ENCODE measurements at places on chromosomes 1 and 21.

DNA sequence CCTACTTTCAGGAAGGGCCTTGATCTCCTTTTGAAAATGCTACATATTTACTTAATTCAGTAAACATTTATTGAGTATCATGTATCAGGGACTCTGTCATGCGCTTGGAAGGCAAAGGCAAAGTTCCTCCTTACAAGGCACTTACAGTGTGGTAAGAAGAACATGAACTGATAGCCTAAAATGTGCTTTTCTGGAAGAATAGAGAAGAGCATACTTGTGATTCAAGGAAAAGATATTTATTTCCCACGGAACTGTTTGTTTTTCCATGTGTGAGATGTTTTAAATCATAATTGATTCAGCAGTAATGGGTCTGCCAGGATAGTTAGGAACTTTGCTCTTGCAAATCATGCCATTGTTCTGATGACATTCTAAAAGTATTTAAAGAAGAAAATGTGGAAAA, 110.1 kb upstream of the ZNHIT6 start:
- DNase-seq, result no peak

GRCh38 chr21:44518686-44519085, 21.3 kb downstream of the KRTAP10-1 start:
- no peak for DNase-seq

GRCh38 chr1:46219551-46220520, 16.7 kb downstream of the LURAP1 start:
- no peak for DNase-seq

- DNase-seq, result no peak
These were observed 1.4 kb upstream of the BCL10 start for GRCh38 chr1:85277802-85278201.

- DNase-seq, result no peak
These were observed 685.0 kb downstream of the ADGRL2 start for GRCh38 chr1:82485591-82486369.

GRCh38 chr1:185474440-185475149, 157.6 kb upstream of the IVNS1ABP start:
- DNase-seq, result no peak

DNA sequence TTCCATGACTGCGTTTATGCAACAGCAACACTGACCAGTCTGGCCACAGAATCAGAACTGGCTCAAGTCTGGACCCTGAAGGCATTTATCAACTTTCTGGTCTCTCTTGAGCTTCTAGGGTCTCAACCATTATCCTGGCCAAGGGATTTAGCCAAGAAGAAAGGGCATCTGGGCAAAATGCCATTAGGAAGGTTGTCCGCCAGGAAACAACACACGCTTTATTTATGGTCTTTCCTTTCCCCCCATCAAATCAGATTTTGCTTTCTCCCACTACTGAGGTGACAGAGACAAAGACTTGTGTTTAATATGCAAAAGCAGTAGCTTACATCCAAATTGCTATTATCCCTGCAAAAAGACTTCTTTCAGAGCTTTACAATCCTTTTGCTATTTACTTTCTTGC, 81.6 kb upstream of the PPP2R5A start:
- DNase-seq, result no peak

- DNase-seq, result no peak
These were observed 467.4 kb downstream of the COL11A1 start for GRCh38 chr1:102640872-102641271.

- no peak for DNase-seq
These were observed 59.0 kb downstream of the RUSC1 start for GRCh38 chr1:155379631-155380090.

- DNase-seq, result no peak
These were observed 247.6 kb upstream of the PBX1 start for GRCh38 chr1:164311377-164311776.

DNA sequence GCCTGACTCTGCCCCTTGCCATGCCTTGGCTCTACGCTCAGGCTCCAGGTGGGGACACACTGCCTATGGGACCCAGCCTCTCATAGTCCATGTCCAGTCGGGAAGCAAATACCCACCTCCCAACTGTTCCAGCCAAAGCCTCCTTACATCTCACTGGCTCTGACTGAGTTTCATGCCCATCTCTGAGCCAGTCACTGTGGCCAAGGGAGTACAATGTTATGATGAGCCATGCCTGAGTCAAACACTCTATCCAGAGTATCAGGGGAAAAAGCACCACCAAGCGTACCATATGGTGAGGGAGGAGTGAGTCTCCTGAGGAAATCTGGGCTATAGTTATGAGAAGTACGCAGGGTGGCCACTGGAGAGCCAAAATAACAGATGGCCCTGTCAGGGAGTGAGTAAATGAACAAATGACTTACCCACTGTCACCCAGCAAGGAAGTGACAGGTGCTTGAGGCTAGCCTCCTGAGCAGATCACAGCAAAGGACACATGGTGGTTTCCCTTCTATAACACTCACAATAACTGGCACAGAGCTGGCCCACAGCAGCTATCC, 236.6 kb upstream of the GJB5 start:
- DNase-seq, result no peak

DNA sequence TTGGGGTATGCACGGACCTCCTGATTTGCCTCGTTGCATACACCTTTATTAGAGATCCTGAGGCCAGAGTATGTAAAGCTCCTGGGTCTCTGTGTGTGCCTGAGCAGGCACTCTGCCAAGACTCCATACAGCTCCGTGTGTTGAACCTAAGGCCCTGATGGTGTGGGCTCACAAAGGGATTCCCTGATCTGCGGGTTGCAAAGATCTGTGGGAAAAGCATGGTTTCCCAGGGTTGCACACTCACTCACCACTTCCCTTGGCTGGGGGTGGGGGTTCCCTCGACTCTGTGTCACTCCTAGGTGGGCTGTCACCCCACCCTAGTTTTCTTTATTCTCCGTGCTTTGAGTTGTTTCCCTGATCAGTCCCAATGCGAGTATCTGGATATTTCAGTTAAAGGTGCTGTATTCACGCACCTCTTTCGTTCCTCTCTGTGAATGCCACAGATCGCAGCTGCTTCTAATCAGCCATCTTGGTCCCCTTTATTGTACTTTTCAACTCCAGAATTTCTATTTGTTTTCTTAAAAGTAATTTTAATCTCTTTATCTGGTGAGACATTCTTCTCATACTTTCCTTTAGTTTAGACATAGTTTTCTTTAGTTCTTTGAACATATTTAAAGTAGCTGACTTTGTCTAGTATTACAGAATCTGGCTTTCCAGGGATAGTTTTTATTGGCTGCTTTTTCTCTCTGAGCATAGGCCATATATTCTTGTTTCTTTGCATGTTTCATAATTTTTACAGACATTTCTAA, 39.0 kb upstream of the F3 start:
- DNase-seq, result no peak

GRCh38 chr1:86477682-86478081, 9.0 kb downstream of the CLCA1 start:
- DNase-seq, result no peak

DNA sequence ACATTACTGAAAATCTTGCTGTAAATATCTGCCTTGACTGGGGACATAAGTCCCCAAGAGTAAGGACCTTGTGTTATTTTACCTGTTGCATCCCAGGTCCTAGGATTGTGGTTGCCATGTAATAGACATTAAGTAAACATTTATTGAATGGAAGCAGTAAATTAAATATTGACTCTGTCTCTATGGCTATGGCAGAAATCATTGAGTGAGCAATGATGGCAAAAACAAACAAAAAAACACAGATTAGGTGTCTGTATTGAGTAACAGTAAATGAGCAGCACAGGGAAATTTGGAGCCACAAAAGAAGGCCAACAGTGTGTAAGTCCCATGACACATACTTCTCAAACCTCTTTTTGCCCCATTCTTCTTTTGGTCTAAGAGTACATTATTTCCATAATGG, 240.4 kb downstream of the NFIA start:
- DNase-seq, result no peak

DNA sequence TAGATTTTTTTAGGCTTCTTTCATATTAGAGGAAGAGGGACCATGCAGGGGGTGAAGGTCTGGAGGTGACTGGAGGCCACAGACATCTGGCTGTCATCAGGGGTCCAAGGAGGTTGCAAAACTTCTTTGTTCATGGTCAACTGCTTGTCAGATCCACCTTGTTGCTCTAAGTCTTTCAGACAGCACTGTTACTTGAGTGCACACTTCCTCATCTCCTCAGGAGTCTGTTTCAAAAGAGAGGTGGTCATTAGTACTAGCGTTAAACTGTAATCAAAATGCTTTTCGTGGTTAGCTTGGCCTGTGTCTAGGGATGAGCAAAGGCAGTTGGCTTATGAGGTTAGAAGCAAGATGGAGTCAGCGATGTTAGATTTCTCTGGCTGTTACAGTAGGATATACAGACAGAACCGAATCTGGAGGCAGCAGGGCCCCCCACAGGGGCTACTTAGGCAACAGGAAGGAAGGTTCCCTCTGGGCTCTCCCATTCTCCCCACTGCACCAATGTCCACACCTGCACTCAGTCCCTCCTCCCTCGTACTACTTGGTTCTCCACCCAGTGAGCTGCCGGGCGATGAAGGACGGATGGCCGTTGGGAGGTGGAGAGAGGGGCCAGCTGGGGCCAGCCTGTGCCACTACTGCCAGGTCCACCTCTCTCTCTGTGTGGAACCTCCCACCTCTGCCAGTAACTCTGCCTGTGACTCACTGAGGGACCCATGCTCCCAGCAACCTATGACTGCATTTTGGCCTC, 57.2 kb downstream of the TOR1AIP2 start:
- DNase-seq, result no peak

DNA sequence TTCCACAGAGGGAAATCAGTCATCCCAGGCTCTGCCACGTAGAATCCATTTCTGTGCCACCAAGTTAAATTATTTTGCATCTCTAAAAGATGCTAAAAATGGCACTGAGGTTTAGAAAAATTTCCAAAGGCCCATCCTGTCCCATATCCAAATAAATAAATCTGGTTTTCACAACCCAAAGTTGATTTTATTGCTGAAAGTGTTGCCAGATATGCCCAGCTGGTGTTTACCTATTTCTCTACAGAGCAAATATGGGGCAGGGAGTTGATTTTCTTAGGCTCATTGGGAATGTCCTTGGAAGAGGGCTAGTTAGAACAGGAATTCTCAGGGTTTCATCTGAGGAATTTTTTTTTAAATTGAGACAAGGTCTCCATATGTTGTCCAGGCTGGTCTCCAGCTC, 19.0 kb downstream of the MAP1LC3C start:
- no peak for DNase-seq

DNA sequence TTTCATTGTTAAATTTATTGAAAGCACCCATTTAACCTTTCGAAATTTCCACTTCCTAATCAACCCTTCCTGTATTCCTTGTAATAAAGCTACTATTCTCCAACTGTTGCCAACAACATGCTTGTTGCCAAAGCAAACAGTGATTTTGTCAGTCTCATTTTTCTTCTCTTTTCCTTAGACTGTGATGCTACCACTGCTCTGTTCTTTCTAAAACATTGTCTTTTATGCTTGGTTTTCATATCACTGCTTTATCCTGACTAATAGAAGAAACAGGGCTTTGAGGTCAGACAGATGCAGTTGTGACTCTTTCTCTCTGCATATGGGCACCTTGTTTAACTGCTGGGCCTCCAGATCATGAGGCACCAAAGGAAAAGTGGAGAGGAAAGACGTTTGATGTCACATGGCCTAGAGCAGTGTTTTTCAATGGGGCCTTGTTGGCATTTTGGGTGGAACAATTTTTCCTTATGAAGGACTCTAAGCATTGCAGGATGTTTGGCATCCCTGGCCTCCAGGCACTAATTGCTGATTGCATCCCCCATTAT, 56.1 kb downstream of the HMCN1 start:
- no peak for DNase-seq

- no peak for DNase-seq
These were observed 17.0 kb downstream of the TNNT2 start for GRCh38 chr1:201360486-201360885.

DNA sequence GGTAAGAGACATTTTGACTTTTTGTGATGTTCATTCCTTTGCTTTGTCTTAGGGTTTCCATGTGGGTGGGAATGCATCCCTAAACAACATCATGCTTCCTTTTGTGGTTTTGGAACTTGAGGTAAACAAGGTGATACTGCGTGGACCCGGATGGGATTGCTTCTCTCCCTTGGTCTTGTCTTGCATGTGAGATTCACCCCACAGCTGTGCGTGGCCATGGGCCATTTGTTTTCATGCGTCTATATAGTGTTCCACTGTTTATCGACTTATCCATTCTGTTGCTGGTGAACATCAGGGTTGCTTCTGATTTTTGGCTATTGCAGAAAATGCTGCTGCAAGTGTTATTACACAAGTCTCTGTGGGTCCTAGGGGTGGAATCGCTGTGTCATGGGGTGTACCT, 21.1 kb downstream of the CRYAA start:
- DNase-seq, result no peak

DNA sequence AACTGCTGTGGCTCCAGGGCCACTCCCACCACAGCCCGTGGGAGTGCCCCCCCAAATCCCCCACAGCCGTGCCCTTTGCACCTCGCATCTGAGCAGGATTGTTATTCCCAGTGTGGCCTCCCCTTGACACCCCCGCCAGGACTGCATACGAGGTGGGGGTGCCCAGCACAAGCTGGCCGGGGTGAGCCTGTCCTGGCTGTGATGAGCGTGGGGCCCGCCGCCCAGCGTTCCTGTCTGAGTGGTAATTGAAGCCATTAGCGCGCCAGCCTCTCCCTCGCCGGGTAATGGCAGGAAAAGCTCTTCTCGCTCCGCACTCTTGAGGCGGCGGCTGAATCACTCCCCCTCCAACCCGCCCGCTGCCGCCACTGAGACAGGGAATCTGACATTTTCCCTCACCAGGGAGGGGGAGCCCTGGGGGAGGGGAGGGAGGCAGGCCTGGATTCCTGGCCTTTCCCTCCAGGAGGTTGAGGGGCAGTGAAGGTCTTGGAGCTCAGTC, 27.7 kb downstream of the PTPRF start:
- DNase-seq, result no peak

GRCh38 chr1:203276916-203277545, 28.3 kb upstream of the BTG2 start:
- DNase-seq, result no peak

DNA sequence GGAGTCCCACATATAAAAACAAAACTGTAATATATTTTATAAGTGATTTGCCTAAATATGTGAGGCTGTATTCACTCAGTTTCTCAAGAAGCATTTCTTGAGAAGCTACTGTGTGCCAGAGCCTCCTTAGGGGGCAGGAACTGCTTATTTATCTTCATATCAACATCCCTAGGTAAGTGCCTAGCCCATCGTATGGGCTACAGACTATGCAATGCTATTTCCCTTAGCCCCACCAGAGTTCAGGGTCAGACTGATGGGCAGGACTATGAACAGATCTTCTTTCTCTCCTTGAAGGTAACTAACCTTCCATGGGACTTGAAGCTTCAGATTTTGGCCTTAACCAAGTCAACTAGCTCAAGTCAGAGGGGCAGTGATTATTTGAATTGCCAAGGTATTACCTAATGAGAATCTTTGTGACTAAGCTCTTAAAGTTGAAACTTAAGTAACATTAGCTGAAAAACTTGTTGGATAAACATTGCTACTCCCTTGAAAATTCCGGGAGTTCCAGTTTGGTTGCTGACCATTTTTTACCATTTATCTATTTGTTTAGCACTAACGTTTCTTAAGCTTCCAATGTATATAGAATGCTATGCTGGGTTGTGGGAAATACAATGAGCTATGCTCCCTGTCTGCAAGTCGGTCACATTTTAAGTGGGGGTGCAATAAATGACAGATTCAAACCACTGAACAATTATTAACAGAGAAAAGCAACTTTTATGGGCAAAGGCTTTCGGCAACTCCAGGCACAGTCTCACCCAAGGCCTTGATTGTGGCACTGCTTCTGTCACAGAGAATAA, 85.2 kb downstream of the GPR88 start:
- no peak for DNase-seq

GRCh38 chr1:230308039-230308438, 118.1 kb downstream of the PGBD5 start:
- peak; percentile 97 for DNase-seq

- DNase-seq, result no peak
These were observed 51.3 kb upstream of the ATP1A1 start for GRCh38 chr1:116321766-116322175.

GRCh38 chr1:236284291-236284721, 2.5 kb upstream of the ERO1B start:
- DNase-seq, result no peak

All from Calu3 (cell line).